Stimulated activated CD4-positive, alpha-beta T cell treated with anti-CD3 and anti-CD28 coated beads, TNF-alpha, amount 100 ng/mL, for 48 hours (primary cell): ENCODE measurements at places on chromosomes 1 and 21.

DNA sequence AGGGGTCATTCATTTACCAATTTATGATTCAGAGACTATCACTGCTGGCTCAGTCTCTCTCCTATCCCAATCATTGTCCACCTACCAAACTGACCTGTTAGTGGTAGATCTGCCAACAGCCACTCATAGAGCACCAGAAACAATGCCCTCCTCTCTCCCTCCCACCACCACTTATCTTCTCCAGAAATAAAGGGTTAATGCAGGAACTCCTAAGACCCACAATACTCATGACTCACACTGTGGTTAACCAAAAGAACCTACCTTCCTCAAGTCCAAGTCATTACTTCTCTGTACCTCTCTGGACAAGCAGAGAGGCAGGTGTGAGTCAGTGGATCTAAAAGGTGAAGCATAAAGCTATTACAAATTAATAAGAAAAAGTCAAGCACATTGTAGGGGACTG is 40.9 kb upstream of the CAMK1G start:
- DNase-seq, result no peak

DNA sequence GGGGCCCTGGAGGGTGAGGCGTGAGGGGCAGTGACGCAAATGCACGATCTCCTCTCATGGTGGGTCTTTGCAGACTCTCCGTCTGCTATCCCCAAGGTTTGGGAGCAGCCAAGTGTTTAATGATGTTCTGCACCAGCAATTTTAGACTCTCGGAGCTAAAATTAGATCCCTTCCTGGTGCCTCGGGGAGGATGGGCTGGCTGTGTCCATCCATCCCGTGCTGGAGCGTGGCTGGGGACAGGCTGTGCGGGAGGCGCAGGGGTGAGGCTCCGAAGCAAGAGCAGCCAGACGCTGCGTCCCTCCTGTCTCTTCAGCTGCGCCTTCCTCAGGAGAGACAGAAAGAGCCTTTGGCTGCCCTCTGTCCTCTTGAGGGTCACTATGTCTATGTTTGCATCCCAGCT is 387.6 kb downstream of the CAMTA1 start:
- DNase-seq, result no peak

GRCh38 chr1:109929588-109930251 is 19.1 kb downstream of the CSF1 start:
- DNase-seq, result no peak

DNA sequence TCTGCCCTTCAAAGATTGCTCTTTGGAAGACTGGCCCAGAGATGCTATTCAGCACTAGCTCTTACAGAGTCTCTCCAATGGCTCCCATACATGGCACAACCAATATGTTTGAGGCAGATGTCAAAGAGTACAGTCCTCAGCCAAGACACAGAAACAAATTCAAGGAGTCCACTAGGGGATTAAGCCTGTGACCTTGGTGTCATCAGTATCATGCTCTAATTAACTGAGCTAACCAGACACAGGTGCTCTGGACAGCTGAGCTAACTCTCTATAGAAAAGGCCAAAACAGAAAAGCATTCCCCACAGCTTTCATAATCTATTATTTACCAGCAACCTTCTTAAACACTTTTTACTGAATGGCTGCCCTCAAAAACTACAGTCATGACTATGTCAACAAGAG is 666.0 kb upstream of the PLXNA2 start:
- DNase-seq, result no peak

GRCh38 chr1:1325288-1326074 is 879 bp downstream of the CPTP start:
- DNase-seq, result no peak

DNA sequence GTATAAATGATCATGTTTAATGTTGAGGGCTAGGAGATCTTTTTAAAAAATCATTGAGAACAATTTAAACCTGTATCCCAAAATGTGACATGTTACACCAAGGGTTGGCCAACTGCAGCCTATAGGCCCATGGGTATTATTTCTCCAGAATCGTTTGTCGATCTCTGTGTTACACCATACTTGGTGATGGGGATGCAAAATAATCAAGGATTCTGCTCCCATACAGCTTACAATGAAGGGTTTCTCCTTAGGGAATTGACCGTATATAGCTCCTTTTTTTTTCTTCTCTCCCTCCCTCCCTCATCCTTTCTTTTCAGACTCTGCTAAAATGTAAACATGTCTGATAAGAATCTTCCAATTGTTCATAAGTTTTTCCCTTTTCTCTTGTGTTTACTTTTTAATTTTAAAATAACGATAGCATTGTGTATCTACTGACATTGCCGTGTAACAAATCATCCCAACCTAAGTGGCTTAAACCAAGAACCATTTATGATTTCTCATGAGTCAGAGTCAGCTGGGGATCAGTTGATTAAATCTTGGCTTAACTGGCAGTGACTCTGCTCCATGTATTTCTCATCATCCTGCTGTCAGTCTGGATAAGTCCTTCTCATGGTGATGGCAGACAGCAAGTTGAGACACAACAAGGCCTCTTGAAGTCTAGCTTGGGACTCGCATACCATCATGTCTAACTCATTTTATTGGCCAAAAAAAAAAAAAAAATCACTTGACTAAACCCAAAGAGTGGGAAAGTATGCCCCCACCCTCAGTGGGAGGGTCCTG is 48.0 kb downstream of the MARK1 start:
- DNase-seq, result no peak

DNA sequence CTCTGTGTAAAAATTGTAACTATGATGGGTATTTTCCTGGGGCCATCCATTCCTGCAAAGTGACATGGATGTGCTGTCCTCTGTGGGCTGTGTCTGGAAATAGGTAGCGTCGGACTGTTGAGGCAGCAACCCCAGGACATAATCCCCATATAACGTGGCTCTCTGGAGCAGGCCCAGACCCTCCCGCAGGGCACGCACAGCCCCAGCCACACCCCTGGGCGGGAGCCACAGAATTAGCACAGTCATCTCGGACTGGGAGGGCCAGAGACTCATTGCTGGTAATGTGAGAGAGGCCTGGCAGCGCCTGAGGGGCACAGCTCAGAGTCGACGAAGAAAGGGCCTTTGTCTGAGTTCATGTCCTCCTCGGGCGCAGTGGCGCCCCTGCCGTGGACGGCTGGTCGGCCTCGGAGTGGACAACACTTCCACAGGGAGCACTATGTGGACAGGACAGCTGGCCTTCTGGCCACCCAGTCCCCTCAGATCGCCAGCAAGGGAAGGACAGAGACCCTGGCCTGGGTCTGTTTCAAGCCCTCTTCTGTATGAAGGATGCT is 20.1 kb downstream of the SIM2 start:
- no peak for DNase-seq

DNA sequence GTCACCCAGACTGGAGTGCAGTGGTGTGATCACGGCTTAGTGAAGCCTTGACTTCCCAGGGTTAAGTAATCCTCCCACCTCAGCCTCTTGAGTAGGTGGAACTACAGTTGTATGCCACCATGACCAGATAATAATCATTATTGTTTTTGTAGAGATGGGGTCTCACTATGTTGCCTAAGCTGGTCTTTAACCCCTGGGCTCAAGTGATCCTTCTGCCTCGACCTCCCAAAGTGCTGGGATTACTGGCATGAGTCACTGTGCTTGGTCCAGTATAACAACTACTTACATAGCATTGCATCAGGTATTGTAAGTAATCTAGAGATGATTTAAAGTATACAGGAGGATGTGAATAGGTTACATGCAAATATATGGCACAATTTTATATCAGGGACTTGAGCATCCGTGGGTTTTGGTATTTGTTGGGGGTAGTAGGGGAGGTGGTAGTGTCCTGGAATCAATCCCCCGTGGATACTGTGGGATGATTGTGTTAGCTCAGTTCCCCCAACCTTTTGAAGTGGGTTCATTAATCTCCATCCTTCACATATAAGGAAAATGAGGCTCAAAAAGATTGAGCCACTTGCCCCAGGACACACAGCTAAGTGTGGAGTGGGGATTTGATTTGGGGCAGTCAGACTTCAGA is 61.4 kb upstream of the CNIH3 start:
- no peak for DNase-seq

DNA sequence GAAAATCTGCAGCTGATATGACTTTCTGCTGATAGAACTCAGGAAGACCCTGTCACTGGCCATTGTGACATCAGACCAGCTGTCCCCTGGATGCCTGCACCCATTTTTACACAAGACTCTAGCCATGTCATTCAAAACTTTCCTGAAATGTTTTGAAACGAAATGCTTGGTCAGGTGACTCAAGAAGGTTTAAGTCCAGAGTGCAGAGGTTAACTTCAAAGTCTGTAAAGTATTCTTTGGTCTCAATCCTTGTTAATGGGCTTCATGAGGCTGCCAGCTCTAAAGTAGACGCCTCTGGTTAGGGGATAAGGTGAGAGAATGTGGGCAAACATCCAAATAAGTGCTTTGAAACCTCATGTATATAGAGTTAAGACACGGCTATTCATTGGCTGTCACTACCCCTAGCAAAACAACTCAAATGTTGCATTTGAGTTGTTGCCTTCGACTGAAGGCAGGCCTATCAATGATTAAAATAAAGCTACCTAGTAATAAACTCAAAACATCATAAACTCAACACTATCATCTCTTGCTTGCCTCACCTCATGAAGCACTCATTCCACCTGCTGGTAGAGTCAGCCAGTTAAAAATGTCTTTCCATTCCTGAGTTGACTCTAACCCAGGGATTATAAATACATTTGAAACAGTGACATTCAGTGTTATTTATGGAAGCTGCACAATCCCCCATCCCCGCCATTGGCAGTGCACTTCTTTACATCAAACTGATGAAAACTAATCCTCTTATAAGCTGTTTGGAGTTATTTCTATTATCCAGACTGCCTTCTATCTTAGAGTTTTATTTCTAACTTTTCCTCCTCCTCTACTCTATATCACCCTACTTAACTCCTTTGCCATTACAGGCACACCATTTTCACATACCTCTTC is 26.0 kb downstream of the RABIF start:
- no peak for DNase-seq

- no peak for DNase-seq
Observed at GRCh38 chr1:154154534-154155191, at the start of gene NUP210L. Gene NUP210L (minus strand): TSS chr1:154155073.

DNA sequence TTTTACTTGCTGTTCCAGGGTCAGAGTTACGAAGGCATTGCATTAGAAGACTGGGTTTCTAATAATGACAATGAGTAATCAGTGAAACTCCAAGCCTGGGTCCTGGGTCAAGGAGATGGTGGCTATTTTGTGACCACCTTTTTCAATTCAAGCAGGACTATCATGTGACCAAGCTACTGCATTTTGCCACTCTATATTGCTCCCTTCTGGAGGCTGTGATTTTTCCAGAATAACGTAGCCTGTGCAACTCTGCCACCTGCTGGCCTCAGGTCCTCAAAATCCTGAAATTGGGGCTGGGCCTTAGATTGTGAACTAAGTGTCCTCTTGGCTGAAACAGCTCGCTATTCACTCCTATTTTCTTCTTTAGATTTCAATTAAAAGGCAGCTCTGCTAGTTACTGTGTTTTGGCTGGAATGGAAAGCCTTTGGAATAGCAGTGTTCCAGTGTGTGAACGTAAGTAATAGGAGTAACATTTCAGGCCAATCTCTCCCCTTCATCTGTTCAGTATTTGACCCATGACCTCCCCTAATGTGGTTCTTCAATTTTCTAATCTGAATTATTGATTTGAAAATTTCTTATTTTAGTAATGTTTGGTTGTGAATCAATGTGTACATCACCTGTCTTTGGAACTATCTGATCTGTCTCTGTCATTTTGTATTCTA is 52.9 kb upstream of the CD46 start:
- peak; percentile 15 for DNase-seq

GRCh38 chr1:243473227-243474135 is 217.6 kb downstream of the SDCCAG8 start:
- no peak for DNase-seq

DNA sequence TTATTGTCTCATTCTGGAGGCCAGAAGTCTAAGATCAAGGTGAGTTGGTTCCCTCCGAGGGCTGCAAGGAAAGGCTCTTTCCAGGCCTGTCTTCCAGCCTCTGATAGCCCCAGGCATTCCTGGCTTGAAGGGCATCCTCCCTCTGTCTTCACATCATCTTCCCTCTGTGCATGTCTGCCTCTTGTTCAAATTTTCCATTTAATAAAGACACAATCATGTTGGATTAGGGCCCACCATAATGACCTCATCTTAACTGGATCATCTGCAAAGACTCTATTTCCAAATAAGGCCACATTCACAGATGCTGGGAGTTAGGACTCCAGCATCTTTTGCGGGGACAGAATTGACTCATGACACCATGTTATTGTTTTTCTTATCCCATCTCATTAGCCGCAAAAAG is 24.5 kb downstream of the HUNK start:
- DNase-seq, result no peak

DNA sequence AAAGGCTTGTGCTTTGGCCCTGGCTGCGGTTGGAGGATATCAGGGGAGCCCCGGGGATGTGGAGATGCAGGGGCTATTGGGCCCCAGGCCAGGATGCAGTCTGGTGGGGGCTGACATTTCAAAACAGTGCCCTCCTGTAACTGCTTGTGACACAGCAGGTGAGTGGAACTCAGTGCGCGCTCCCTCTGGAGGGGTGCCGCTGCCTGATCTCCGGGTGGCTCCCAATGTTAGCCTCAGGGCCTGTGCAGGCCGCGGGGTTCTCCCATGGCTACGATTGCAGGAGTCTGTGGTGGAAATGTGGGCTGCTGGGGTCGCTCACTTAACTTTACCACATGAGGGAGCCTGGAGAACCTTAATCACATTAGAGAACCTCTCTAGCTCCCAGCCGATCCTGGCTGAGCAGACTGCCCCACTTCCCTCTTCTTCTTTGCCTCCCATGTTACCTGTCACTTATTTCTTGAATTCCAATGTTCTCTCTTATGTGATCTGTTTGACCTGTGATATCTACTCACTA is 163.2 kb downstream of the FMN2 start:
- no peak for DNase-seq

GRCh38 chr1:40766017-40766416 is 17.6 kb upstream of the KCNQ4 start:
- DNase-seq, result no peak

- DNase-seq, result no peak
Observed at GRCh38 chr21:31448496-31448895, 104.4 kb upstream of the TIAM1 start.
